Activated CD4-positive, alpha-beta T cell treated with anti-CD3 and anti-CD28 coated beads, Interleukin-2, Interleukin-6, amounts not matched to agents 100 ng/mL and 50 ng/mL, durations not matched to agents 16 hours and 8 hours (primary cell): ENCODE measurements at places on chromosomes 5 and 9.

- DNase-seq = no peak
Observed at GRCh38 chr5:142495531-142495930, 170.7 kb upstream of the SPRY4 start.

DNA sequence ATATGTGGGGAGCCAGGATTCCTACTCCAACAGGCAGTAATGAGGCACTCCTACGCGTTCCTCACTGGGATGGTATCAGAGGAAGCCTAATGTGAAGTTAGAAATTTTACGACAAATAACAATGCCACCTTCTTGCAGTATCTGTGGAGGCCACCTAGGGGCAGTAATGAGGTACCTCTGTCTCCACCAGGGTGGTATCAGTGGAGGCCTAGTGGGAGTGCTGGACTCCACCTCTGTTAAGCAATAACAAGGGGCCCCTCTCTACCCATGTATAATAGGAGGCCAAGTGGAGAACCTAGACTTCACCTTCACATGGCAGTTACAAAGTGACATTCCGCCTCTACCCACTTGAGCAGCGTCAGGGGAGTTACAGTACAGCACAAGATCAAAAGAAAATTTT is 147.9 kb downstream of the PLPPR1 start:
- peak; percentile 2 for DNase-seq

- DNase-seq = no peak
Observed at GRCh38 chr9:97305501-97306298, 1.8 kb upstream of the CCDC180 start.

DNA sequence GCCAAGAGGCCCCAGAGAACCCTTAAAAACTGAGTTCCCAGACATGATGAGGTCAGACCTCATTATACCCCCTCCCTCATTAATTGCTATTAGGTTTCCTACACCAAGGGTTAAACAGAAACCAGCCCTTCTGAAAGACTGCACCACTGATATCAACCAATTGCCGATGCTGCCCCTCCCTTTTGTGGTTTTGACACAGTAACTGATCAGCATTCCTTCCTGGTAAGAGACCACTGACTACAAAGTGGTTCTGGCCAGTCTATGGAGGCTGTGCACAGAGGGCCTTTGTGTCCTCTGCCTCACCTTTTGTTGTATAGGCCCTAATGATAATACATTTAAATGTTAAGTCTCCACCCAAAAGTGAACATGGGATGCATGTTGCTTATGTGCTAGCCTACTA is 201.5 kb downstream of the FRMD3 start:
- no peak for DNase-seq

- DNase-seq = peak; percentile 59
Observed at GRCh38 chr9:92706218-92706940, 36.4 kb upstream of the IPPK start.

- DNase-seq = peak; percentile 4
Observed at GRCh38 chr5:60959156-60959555, 14.2 kb downstream of the NDUFAF2 start.

DNA sequence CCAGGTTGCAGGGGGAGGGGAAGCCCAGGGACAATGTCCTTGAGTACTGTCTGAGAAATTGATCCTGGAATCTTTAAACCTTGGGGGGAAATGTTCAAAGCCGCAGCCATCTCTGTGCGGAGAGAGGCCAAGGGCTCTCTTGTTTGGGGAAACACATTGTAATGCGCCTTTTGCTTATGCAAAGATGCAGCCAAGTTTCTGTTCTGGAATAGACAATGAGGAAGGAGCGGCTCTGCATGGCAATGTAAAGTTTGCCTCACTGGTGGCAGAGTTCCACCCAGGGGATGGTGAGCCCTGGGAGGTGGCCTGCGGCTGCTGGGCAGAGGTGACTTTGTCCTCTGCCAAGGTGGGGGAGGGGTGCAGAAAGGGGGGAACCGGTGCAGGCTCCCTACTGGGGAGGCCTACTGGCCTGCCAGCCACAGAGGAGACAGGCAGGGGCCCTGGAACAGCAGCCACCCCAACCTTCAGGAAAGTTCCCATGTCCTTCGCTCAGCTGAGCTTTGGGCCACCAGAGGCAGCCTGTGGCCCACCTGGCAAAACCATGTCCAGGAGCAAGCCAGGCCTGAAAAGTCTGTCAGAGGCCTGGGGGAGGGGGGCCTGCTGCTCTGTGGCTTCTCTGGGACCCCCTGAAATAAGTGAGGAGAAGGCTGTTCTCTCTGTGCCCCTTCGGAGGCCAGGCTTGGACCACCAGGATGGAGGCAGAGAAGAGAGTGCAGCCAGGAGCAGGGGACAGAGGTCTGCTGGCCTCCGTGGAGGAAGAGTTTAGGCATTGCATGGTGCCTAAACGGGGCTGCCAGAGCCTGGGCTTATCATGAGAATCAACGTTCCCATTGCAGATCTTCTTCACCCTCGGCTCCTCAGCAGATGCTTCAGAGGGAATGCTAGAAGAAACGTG is 127.8 kb downstream of the ZNF354C start:
- no peak for DNase-seq

DNA sequence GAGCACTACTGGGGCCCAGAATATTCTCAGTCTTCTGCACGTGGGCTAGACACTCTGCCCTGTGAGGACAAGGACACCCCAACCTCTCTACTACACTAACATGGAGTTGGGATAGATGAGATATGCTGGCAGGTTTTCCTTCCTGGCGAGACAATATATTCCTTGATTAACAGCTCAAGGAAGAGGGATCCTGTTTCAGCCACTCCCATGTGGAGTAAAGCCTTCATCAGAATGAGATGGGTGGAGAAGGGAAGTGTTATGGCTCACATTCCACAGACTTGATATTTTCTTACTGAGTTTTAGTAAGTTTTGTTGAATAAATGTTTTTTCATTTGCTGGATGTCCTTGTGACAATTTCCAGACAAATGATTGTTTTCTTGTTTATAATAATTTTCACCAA is 1187.6 kb downstream of the CDH12 start:
- no peak for DNase-seq

- DNase-seq = no peak
Observed at GRCh38 chr9:101536351-101536750, 2.7 kb downstream of the RNF20 start.

DNA sequence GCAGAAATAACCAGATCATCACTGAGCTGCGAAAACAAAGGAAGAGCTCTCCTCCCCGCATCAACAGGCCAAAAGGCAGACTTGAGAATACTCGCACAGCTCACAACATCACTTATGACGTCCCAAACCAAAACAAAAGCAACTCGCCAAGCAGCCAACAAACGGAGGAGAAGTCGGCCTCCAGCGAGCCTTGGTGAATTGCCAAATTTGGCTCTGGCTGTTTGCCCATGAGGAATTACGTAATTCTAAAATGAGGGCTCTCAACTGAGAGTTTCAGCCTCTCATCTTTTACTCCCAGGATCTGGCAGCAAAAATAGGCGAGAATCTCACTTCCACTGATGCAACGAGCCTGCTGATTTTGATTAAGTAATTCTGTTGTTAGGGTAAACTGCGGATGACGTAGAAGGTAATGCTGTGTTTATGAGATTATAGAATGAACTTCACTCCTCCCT is 51.7 kb upstream of the SEMA6A start:
- DNase-seq = no peak

GRCh38 chr5:13524936-13525335 is 419.6 kb downstream of the DNAH5 start:
- DNase-seq = no peak

GRCh38 chr5:172189693-172190296 is 1.8 kb upstream of the STK10 start:
- DNase-seq = no peak

DNA sequence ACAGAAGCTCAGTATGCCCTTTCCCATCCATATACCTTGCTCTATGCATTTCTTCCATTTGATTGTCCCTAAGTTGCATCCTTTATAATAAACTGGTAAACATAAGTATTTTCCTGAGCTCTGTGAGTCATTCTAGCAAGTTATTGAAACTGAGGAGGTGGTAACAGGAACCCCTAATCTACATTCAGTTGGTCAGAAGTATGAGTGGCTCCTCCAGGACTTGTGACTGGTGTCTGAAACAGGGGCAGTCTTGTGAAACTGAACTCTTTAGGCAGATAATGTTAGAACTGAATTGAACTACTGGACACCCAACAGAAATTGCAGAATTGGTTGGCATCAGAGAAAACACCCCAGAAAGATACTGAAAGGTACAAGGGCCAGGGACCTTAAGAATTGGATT is 133.1 kb upstream of the POU5F2 start:
- peak; percentile 3 for DNase-seq

GRCh38 chr5:179867476-179867875 is 8.9 kb upstream of the MRNIP start:
- no peak for DNase-seq

GRCh38 chr5:158599157-158599556 is 500.6 kb downstream of the EBF1 start:
- DNase-seq = no peak

DNA sequence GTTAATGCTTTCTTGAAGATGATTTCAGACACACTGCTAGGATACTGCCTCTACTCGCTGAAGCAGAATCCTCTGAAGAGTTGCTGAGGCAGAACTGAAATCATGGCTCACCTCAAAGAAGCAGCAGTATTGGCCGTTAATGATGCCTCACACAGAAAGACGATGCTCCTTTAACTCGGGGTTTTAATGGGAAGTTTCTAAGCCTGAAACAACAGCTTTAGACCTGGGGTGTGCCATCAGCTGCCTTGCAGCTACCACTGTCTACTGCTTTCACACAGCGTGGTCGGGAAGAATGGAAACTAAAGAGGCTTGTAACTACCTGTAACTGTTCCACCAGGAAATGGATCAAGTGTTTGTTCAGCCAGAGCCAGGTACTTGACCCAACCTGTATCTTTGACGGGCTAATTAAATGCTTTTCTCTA is at the start of gene CTXN3:
TSS of gene CTXN3 (plus strand) at position 65 of the 422 bp plus-strand sequence. CDS start 8,440 bp downstream, outside the sequence.
- DNase-seq = no peak

DNA sequence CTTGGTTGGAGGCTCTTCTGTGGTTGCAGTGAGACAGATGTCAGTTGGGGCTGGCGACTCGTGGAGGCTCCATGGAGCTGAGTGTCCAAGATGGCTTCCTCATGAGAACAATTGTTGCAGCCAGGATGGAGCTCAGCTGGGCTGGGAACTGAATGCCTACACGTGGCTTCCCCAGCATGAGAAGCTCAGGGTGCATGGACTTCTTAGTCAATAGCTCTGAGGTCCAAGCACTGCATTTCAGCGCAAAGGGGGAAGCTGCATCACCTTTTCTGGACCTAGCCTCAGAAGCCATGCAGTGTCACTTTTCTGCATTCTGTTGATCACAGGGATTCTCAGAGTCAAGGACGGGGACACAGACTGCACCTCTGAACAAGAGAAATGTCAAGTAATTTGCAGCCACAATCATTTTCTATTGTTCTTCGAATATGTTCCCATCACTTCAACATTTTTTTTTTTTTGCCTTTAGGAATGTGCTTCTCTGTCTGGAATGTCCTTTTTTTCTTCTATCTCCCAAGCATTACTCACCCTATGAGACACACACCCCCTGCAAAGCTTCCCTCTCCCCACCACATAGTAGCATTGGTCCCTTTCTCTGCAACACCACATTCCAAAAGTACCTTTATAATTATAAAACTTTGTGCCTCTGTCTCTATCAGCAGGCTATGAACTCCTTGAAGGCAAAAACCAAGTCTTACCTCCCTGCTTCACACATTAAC is 57.5 kb upstream of the STK32A start:
- no peak for DNase-seq

DNA sequence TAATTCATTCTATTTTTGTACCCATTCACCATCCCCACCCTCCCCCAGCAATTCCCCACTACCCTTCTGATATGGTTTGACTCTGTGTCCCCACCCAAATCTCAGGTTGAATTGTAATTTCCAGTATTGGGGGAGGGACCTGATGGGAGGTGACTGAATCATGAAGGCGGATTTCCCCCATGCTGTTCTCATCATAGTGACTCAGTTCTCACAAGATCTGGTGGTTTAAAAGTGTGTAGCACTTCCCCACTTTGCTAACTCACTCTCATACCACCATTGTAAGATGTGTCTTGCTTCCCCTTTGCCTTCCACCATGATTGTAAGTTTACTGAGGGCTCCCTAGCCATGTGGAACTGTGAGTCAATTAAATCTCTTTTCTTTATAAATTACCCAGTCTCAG is 25.9 kb upstream of the TESK1 start:
- DNase-seq = peak; percentile 65

- no peak for DNase-seq
Observed at GRCh38 chr9:85016384-85017006, 347.0 kb downstream of the NTRK2 start.

DNA sequence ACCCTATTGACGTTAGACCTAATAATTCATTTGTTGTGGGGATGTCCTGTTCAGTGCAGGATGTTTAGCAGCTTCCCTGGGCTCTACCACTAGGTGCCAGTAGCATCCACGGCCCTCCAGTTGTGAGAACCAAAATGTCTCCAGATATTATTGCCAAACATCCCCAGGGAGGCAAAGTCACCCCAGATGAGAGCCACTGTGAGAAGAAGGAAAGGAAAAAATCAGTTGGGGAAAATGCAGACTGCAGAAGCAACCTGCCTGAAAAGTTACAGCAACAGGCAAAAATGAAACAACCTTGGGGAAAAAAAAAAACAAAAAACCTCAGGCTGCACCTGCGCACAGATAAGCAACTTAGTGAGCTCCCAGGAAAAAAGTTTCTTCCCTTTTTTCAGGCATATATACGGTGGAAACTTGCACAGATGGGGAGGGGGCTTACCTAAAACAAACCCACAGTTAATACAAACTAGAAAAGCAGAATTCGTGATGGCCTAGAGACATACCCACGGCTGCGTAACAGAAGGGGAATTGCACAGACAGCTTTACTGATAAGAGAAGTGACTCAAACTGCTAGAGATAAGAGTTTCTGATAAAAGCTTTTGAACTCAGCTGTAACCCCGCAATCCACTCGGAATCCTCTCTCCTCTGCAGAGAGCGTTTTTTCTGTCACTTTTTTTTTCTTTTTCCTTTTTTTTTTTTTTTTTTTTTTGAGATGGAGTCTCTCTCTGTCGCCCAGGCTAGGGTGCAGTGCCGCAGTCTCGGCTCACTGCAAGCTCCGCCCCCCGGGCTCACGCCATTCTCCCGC is 29.8 kb upstream of the FBP1 start:
- peak; percentile 71 for DNase-seq

DNA sequence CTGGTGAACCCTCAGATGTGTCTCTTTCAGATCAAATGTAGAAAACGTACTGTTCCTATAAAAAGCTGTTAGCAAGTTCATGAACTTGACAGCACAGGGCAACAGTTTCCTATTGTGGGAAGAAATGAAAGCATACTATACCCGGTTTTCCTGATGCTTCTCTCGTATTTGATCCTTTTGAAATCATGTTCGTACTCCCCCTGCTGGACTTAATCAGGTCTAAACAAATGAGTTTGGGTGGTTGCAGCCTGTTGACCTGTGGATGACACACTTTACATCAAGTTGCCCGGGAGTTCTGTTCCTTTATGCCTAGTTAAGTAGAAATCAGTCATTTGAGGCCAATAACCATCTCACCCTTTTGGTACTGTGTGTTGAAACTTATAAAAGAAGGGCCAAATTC is 1992.3 kb downstream of the MAT2B start:
- no peak for DNase-seq

DNA sequence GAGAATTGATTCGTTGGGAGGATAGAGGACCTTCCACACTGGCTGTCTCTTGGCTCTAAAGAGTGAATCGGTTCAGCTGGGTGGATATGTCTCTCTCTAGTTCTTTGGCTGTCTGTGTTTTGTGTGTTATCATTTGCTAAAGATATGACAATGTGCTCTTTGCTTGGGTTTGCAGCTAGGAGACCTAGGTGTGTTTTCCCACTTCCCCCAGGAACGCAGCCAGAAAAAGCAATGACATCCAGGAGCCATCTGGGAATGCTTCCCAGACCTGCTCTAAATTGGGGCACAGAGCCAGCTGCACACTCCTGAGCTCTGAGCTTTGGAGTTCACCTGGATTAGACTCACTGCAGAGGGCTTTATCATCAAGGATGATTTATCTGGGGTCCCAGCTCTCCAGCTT is 12.8 kb upstream of the PDZD2 start:
- no peak for DNase-seq
